Subcutaneous preadipocyte (primary cell): ENCODE measurements at places on chromosomes 4 and X. TPM values are rescaled to one million over a fixed set of nuclear protein-coding genes. Genes with fewer than 3 reads are reported as not detected.

ZNF157 gene
- total RNA-seq = not detected in 2 replicates

GPR143 gene
- not detected in 2 replicates for total RNA-seq

TMSB15A gene
- 1.1 and 1.4 TPM in 2 replicates for total RNA-seq

PHOX2B gene
- not detected in 2 replicates for total RNA-seq

MXRA5 gene
- under 0.01 and 0.73 TPM in 2 replicates for total RNA-seq

NDNF gene
- 0.73 and 1.2 TPM in 2 replicates for total RNA-seq

SHOX gene
- not detected in 2 replicates for total RNA-seq

ADH6 gene
- not detected in 2 replicates for total RNA-seq

CTAG2 gene
- not detected in 2 replicates for total RNA-seq

NXF2B gene
- not detected in 2 replicates for total RNA-seq
